ENCODE measurements at places on chromosomes 12 and 14.

GRCh38 chr12:114995891-114996290, 311.9 kb upstream of the TBX3 start:
- DNase-seq = no peak

DNA sequence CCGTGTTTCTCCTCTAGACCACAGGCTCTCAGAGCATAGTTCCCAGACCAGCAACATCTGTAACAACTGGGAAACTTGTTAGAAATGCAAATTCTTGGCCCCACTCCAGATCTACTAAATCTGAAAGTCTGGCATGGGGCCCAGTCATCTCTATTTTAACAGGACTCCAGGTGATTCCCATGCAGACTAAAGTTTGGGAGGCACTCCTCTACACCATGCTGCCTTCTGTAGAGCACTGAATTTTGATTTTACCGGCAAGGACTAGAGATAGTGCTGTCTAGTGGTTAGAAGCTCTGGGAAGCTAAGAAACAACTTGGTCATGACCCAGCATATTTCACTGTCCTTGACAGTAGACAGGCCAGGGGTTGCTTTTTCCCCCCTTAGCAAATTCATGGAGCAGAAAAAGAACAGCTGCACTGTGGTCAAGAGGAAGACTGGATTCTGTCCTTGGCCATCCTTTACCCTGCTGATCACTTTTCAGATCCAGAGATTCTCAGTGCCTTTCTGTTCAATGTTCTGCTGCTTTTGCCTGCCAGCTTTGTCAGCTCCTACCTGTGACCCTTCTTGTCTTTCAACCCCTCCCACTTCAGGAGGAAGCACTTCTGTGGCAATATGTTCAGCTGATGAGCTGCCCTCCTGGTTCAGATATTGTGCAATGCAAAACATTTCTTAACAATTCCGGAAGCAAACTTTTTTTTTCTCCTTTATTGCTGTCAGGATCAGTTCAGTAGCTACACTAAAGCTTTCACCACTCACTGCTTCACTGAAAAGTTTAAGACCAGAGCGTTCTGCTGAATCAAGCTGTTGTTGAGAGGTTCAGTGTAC, 133.8 kb upstream of the NUDT4 start:
- DNase-seq = peak; percentile 17

GRCh38 chr14:60092526-60092920, 800 bp downstream of the PCNX4 start:
- no peak for DNase-seq

DNA sequence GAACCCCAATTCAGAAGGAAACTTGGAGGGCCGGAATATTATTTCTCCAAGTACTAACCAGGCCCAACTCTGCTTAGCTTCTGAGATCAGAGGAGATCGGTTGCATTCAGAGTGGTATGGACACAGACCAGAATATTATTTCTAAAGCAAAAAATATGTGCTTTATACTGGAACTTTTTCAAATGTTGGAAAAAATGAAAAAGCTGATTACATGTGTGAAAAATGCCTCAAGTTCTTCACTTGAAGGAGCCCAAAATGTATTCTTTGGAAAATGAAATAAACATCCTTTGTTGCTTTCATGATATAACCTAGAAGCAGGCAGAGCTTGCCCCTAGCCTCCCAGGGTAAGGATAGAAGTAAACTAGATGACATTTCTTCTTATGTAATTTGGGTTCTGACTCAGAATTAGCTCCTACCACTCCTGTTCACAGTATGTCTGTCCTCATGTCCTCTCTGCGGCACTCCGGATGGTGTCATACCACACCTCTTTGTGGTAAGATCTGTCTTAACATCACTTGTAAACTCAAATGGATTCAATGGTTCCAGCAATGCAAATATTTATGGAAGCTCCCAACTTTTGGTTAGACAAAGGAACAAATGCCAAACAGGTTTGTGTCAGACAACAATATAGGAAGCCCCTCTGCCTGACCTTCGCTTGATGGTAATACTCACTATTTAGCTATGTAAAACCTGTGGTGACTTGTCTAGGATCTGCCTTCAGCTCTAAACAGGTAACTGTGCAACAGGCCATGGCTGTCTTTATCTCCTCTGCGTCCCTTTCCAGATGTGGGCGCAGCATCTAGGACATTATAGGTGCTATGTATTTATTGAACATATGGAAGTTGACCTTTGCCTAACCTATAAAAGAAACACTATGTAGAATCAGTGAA, 178.5 kb downstream of the SSPN start:
- DNase-seq = no peak

GRCh38 chr12:19643635-19644034, 204.3 kb downstream of the AEBP2 start:
- DNase-seq = no peak

All from heart right ventricle (tissue), 16 donors.